Esophagus squamous epithelium (tissue), 5 donors: ENCODE measurements at places on chromosomes 11 and 22.

- H3K36me3 ChIP-seq, result no peaks in the 10 kb centered on the region
- H3K4me1 ChIP-seq, result no peaks in the 10 kb centered on the region
- DNase-seq, result no peak
- H3K27ac ChIP-seq, result no peak overlapping the region
- H3K27me3 ChIP-seq, result no peaks in the 10 kb centered on the region
- H3K4me3 ChIP-seq, result no peak overlapping the region
Observed at GRCh38 chr11:19286411-19286810, 45.7 kb upstream of the E2F8 start.

GRCh38 chr11:117183724-117184349 is 5.3 kb downstream of the SIDT2 start:
- peaks cover 44% of the 10 kb centered on the region for H3K4me1 ChIP-seq
- peak overlapping the region; percentile 34 for H3K27ac ChIP-seq
- no peak overlapping the region for H3K4me3 ChIP-seq
- no peaks in the 10 kb centered on the region for H3K27me3 ChIP-seq
- DNase-seq, result no peak
- peaks cover 15% of the 10 kb centered on the region for H3K36me3 ChIP-seq

DNA sequence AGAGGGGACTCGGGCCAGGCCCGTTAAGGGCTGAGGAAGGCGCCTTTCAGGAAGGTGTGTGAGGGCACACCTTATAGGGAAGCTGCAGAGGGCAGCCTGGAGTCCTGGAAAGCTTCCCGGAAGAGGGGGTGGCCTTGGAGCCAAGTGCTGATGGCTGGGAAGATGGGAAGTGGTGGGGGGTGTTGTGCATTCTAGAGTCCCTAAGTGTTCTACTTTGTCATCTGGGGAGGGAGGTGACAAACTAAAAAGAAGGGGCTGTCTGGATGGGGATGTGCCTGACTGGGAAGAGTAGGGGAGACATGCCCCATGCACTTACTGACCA is 6.8 kb downstream of the ZDHHC8 start:
- no peaks in the 10 kb centered on the region for H3K27me3 ChIP-seq
- no peak for DNase-seq
- no peak overlapping the region for H3K27ac ChIP-seq
- peaks cover 59% of the 10 kb centered on the region for H3K4me1 ChIP-seq
- H3K36me3 ChIP-seq, result peaks cover 4% of the 10 kb centered on the region
- H3K4me3 ChIP-seq, result no peak overlapping the region

GRCh38 chr11:55791606-55792005 is 3.8 kb upstream of the OR5D14 start:
- H3K4me3 ChIP-seq, result no peak overlapping the region
- no peaks in the 10 kb centered on the region for H3K4me1 ChIP-seq
- no peaks in the 10 kb centered on the region for H3K36me3 ChIP-seq
- no peak for DNase-seq

DNA sequence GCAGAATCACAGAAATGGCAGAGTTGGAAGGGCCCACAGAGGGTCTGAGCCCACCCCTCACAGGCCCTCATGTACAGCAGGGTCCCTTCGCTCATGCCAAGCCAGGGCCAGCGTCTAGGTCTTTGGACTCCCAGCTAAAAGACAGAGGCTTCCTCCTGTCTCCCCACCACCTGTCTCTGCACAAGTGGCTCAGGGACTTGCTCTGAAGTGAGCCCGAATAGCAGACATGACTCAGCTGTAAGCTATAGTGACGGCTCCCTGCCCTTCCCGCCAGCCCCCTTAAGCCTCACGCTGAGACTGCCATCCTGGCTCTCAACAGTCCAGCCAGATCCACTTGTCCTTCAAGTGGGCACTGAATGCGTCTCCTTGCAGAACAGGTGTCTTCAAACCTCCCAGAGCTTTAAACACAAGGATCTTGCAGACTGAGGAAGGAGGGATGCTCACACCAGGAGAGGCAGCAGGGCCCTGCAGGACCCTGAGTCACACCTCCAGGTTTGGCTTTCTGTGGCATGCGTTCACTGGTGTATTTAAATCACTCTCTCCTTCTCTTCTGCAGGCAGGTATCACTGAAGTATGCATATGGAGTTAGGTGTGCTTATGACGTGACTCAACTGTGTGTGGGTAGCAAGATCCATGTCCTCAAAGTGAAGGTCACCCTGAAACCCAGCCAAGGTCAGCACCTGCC is 154.9 kb downstream of the CACNA1I start:
- H3K4me1 ChIP-seq, result peaks cover 8% of the 10 kb centered on the region
- H3K36me3 ChIP-seq, result no peaks in the 10 kb centered on the region
- no peak for DNase-seq
- peak overlapping the region; percentile 65 for H3K27ac ChIP-seq

DNA sequence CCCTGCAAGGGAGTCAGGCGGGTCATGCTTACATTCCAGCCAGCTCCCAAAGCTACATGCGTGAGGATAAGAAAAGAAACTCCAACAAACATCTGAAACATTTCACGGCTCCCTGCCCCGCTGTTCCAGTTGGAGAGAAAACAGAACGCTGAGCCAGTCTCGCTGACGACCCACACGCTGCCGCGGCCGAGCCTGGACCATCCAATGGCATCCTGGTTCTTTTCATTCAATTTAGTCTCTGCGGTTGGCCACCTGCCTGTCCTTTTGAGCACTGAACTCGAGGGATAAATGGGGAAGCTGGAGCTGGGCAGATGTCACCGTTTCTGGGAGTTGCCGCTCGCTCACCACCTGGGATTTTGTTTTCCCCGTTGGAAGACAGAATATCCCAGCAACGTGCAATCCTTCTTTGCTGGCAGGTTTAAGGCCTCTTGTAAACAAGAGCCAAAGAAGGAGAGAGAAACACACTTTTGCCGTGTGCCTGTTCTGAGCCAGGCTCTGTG is 45.3 kb upstream of the SHISAL1 start:
- H3K4me1 ChIP-seq, result peaks cover 37% of the 10 kb centered on the region
- H3K27me3 ChIP-seq, result no peaks in the 10 kb centered on the region
- H3K4me3 ChIP-seq, result no peak overlapping the region
- H3K27ac ChIP-seq, result no peak overlapping the region
- H3K36me3 ChIP-seq, result no peaks in the 10 kb centered on the region

DNA sequence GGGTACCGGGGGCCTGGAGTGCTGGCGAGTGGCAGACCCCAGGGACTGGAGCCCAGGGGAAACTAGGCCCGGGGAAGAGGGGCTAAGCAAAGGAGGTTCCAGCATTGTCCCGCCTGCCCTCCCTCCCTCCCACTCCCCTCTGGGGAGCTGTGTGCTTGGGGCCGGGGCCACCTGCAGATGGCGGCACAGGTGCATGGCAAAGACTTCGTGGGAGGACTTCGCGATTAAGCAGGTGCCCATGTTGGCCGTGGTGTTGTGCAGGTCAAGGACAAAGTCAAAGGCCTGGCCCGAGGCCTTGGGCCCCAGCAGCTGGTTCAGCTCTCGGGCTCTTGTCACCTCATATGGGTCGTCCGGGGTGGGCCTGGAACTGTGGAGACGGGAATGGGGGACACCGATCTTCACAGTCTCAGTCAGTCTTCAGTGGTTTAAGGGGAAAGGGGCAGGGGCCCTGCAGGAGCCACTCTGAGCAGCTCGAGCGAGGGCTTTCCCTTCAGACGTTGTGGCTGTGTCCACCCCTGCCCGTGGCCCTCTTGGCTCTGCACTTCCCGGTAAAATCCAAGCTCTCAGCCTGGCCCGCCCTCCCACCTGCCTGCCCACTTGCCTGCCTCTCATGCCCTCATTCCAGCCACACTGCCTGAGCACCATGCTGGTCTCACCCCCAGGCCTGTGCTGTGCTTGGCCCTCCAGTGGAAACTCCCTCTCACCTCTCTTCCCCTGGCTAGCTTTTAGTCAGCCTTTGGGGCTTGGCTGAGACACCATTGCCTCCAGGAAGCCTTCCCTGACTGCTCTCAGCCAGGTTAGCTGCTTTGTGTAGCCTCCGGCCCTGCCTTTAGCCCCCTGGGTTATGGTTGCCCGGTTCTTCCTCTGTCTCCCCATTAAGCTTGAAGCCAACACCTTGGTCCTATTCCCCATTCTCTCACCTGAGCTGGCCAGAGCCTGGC is 4.7 kb downstream of the ACY3 start:
- no peaks in the 10 kb centered on the region for H3K27me3 ChIP-seq
- H3K27ac ChIP-seq, result no peak overlapping the region
- no peak overlapping the region for H3K4me3 ChIP-seq
- no peaks in the 10 kb centered on the region for H3K4me1 ChIP-seq
- H3K36me3 ChIP-seq, result no peaks in the 10 kb centered on the region

GRCh38 chr11:86091566-86091965 is 22.7 kb upstream of the PICALM start:
- H3K4me3 ChIP-seq, result no peak overlapping the region
- no peak overlapping the region for H3K27ac ChIP-seq
- DNase-seq, result no peak
- H3K4me1 ChIP-seq, result peaks cover 3% of the 10 kb centered on the region

DNA sequence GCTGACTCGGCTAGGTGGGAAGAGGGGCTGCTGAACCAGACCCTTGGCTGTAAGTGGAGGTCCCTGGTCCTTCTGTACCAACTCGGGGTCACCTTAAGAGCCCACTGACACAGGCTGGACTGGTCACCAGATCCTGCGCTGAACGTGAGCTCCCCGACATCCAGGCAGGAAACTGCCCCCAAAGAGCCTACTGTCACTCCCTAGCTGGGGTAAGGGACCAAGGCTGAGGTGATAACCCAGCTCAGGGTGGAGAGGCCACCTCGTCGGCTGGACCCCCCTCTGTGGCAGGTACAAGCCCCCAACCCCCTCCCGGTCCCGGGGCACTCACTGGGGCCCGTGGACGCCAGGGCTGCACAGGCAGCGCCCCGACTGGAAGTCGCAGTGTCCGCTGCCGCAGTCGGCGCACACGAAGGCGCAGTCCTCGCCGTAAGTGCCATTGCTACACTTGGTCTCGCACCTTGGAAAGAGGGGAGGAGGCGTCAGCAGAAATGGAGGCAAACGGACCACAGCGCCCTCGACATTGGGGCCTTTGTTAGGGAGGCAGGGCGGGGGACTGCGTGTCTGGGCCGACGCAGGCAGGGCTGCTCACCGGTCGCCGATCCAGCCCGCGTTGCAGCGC is 7.4 kb downstream of the SCARF2 start:
- peak overlapping the region; percentile 37 for H3K4me3 ChIP-seq
- H3K36me3 ChIP-seq, result no peaks in the 10 kb centered on the region
- no peak for DNase-seq
- H3K27me3 ChIP-seq, result peaks cover 5% of the 10 kb centered on the region
- peaks cover 63% of the 10 kb centered on the region for H3K4me1 ChIP-seq

GRCh38 chr11:13277768-13278608 is at the start of gene BMAL1:
TSS of gene BMAL1 (plus strand) at chr11:13277790. CDS start at chr11:13354309, 76,519 bp downstream.
- peaks cover 25% of the 10 kb centered on the region for H3K4me1 ChIP-seq
- H3K36me3 ChIP-seq, result no peaks in the 10 kb centered on the region
- no peak for DNase-seq
- no peaks in the 10 kb centered on the region for H3K27me3 ChIP-seq

DNA sequence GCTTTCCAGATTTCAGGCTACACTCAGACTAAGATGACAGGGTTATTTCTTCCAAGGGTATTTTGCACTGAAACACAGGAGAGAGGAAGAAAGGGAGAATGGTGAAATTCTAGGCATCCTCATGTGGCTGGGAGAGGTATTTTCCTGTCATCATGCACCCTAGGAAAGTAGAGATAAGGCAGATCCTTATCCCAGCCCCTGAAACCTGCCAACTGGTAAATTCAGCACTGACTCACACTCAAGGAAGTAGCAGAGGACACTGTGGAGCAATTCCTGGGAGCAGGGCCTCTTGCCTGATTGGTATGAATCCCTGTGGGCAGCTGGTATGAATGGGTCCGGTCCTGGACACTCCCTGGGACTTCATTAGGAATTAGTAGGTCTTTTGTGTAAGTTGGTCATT is 37.6 kb upstream of the SLC5A1 start:
- H3K27ac ChIP-seq, result no peak overlapping the region
- no peak overlapping the region for H3K4me3 ChIP-seq
- no peaks in the 10 kb centered on the region for H3K4me1 ChIP-seq

- H3K27me3 ChIP-seq, result no peaks in the 10 kb centered on the region
- H3K36me3 ChIP-seq, result no peaks in the 10 kb centered on the region
- H3K27ac ChIP-seq, result no peak overlapping the region
- no peak for DNase-seq
Observed at GRCh38 chr22:23159291-23159630, 14.0 kb downstream of the RAB36 start.

- H3K36me3 ChIP-seq, result peaks cover 9% of the 10 kb centered on the region
- DNase-seq, result peak; percentile 97
- peak within 1 kb of the TSS; percentile 84 for H3K4me3 ChIP-seq
- H3K4me1 ChIP-seq, result peaks cover 46% of the 10 kb centered on the region
Observed at GRCh38 chr11:44565211-44565952, at the start of gene CD82. TSS of gene CD82 (plus strand) at chr11:44565663. CDS start at chr11:44594663, 29,000 bp downstream.

DNA sequence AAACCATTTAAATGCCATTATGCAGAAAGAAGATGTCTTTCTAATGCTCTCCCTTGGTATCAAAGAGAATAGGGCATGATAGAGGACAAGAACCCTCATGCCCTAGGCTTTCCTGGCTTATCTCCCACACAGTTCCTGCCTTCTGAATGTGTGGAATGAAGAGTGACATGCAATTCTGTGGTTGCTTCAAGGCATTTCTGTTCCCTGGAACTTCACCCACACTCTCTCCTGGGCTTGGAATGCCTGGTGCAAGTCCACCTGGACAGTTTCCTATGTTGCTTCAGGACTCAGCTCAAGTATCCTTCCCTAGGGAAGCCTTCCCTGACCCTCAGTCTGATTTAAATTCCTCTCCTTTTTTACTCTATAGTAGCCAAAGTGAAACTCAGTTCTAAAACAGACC is 53.8 kb upstream of the DRD2 start:
- no peak overlapping the region for H3K27ac ChIP-seq
- DNase-seq, result no peak
- no peaks in the 10 kb centered on the region for H3K36me3 ChIP-seq
- H3K27me3 ChIP-seq, result no peaks in the 10 kb centered on the region
- peaks cover 22% of the 10 kb centered on the region for H3K4me1 ChIP-seq

GRCh38 chr11:42524534-42525227 is 787.1 kb upstream of the API5 start:
- no peaks in the 10 kb centered on the region for H3K4me1 ChIP-seq
- no peak overlapping the region for H3K27ac ChIP-seq
- H3K27me3 ChIP-seq, result no peaks in the 10 kb centered on the region
- no peak for DNase-seq

- no peaks in the 10 kb centered on the region for H3K4me1 ChIP-seq
- no peak overlapping the region for H3K4me3 ChIP-seq
- H3K36me3 ChIP-seq, result peaks cover 37% of the 10 kb centered on the region
- H3K27ac ChIP-seq, result no peak overlapping the region
Observed at GRCh38 chr11:9956483-9956882, 292.6 kb downstream of the SWAP70 start.

- no peak for DNase-seq
- H3K4me3 ChIP-seq, result no peak overlapping the region
- peak overlapping the region; percentile 44 for H3K27ac ChIP-seq
- no peaks in the 10 kb centered on the region for H3K36me3 ChIP-seq
- H3K27me3 ChIP-seq, result no peaks in the 10 kb centered on the region
- H3K4me1 ChIP-seq, result peaks cover 54% of the 10 kb centered on the region
Observed at GRCh38 chr11:72633068-72633467, 41.2 kb downstream of the PDE2A start.
